ENCODE measurements at places on chromosomes 11 and 22.
A peak's percentile ranks its signal among the peaks of the same experiment; 100 is the strongest.

GRCh38 chr11:83702796-83703195 is 416.6 kb upstream of the CCDC90B start:
- DNase-seq = no peak

DNA sequence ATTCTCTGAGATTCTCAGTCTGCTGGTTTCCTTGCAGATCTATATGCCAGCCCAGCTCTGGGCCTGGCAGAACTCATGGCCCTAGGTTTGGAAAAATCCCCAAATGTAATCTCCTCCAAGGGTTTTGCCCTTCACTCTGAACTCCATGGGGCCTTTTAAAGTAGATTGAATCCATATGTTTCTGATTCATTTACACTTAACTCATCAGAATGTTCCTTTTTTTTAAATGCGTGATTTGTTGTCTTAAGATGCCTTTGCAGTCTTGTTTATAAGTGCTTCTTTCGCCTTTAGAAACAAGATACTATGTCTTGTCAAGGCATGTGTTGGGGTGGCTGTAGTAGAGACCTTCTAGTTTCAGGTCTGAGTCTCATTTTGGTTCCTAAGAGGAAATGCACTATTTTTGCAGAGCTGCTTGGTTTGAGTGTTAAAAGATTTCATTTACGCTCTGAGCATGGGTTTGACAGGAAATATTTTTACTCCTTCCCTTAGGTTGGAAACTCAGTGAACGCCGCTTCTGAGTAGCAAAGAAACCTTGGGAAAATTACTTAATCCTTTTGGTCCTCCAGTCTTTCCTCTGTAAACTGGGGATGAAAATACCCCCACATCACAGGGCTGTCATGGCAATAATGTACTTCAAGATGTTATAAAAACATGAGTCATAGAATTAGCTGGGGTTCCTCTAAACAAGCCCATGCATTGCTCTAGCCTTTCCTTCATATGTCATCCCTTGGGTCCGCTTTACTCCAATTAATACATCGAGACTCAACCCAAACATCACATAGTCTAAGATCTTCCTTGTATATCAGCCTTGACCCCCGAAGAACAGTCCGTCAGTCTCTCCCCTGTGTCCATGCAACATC is 83.5 kb downstream of the SNX19 start:
- no peak for DNase-seq

DNA sequence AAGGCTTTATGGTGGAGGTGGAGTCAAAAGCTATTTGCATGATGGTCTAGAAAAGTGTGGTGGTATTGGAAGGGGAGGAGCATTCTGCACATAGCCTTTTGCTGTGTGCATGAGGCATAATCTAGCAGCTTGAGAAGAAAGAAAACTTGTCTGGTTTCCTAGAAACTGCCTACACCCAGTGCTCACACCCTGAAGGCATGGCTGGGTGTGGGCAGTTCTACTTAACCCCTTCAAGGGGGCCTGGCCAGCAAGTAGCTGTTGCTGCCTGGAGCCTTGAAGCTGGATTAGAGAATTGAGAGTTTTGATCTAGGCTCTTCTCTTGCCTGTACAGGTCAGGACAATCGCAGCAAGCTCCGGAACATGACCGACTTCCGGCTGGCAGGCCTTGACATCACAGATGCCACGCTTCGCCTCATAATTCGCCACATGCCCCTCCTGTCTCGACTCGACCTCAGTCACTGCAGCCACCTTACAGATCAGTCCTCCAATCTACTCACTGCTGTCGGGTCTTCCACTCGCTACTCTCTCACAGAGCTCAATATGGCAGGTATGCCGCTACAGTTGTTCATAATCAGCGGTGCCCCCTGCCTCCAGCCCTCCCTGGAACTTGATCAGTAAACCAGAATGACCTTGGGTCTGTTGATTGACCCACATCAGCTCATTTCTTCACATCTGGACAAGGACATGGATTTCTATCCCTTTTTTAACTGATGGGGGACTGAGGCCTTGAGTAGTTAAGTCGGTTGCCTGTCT is 12.2 kb upstream of the GRK2 start:
- DNase-seq = no peak

- no peak for DNase-seq
These were observed 6.1 kb upstream of the CD82 start for GRCh38 chr11:44559207-44559939.

DNA sequence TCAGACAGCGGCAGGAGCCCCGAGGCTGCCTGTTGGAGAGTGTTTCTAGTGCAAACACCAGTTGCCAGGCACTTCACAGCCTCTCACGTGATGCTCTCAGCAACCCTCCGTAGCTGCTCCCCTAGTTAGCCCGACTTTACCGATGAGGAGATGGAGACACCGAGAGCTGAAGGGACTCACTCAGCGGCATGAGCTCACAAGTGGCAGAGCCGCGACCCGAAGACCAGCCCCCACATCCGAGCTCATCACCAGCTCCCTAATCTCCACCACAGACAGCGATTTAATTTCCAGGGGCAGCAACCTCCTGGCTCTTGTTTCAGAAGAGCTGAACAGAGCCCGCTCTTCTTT is 28.7 kb upstream of the RTL6 start:
- no peak for DNase-seq

GRCh38 chr22:42645938-42646568 is 3.1 kb downstream of the CYB5R3 start:
- DNase-seq = peak; percentile 17

GRCh38 chr11:64894070-64894811 is 15.8 kb upstream of the EHD1 start:
- peak; percentile 97 for DNase-seq

GRCh38 chr22:22030493-22031182 is 48.1 kb upstream of the TOP3B start:
- peak; percentile 33 for DNase-seq

- DNase-seq = no peak
These were observed 1.5 kb upstream of the EEF1G start for GRCh38 chr11:62575156-62575555.

- DNase-seq = no peak
These were observed 111.9 kb downstream of the MN1 start for GRCh38 chr22:27689664-27690063.

DNA sequence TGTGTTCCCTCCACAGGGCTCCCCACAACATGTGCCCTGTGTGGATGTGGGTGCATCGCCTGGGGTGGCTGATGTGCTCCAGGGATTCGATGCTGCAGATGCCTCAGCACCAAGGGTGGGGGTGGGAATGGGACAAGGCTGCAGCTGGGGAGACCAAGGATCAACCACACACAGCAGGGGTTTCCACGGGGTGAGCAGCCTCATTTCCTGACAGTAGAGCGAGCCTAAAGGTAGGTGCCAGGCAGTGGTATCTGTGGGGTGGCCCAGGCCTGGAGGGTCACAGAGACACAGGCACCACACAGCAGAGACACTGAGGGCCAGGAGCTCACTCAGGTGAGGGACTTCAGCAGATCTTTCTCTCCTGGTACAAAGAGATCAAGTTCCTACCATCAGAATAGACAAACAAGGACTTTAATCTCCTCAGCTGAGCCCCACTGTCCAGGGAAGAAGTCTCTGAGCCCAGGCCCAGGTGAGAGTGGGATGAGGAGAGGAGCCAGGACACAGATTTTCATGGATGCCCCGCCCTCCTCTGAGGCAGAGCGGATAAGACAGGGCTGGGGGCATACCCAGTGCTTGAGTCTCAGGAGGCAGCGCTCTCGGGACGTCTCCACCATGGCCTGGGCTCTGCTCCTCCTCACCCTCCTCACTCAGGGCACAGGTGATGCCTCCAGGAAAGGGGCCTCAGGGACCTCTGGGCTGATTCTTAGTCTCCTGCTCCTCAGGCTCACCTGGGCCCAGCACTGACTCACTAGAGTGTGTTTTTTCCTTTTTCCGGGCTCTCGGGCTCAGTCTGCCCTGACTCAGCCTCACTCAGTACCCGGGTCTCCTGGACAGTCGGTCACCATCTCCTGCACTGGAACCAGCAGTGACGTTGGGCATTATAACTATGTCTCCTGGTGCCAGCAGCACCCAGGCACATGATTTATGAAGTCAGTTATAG is 19.7 kb downstream of the GGTLC2 start:
- no peak for DNase-seq

GRCh38 chr11:101187748-101188147 is 58.1 kb upstream of the PGR start:
- no peak for DNase-seq

DNA sequence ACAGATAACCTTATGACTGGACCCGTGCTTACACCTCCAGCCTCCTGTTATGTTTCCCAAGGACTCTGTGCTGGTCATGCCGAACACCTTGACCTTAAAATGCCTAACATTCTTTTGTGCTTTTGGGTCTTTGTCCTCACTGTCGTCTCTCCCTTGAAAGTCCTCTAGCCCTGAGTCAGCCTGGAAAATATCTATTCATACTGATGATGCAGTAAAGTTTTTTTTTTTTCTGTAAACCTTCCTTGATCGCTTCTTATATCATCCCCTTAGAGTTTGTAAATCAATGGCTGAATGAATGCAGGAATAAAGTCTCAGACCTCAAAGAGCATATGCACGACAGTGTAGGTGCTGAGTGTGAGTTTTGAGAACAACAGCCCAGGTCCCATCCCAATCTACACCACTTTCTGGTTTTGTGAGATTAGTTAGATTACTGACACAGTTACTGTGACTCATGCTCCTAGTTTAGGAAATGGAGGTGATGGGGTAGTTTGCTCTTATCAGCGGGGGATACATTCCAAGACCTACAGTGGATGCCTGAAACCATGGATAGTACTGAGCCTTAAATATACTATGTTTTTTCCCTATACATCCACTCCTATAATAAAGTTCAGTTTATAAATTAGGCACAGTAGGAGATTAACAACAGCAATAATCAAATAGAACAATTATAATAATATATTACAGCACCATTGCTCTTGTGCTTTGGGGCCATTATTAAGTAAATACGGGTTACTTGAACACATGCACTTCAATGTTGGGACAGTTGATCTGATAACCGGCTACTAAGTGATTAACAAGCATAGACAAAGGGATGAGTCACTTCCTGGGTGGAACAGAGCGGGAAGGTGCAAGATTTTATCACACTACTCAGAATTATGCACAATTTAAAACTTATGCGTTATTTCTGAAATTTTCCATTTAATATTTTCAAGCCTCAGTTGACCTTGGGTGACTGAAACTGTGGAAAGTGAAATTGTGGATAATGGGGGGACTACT is 8.6 kb downstream of the TCN1 start:
- no peak for DNase-seq

GRCh38 chr22:38016182-38017151 is 32.1 kb upstream of the SOX10 start:
- no peak for DNase-seq

- DNase-seq = no peak
These were observed 65.0 kb downstream of the SEZ6L start for GRCh38 chr22:26234296-26234695.

GRCh38 chr11:129373489-129373953 is 2.1 kb upstream of the BARX2 start:
- DNase-seq = no peak

All from glutamatergic neuron (in vitro differentiated cells).